Right renal pelvis (tissue), 4 donors: ENCODE measurements at places on chromosomes 4 and X.

DNA sequence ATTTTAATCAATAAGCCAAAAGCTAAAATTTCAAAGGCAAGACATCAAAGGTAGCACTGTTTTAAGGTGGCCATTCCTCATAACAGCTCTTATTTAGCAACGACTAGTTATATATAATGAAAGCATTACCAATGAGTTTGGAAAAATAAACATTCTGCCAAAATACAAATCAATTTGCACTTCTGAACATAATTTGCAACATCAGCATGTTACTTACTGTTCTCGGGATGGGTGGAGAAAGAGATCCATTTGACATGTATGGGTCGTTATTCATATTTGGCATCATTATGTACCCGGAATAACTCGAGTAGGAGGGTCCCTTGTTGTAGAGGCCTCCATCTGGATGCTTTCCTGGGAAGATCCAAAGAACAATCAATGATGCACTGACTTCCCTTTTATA is 5.4 kb downstream of the LEF1 start:
- DNase-seq = no peak

- no peak for DNase-seq
Measured at GRCh38 chr4:143374771-143375170, 38.1 kb downstream of the GAB1 start.

GRCh38 chrX:13081395-13082205 is 37.2 kb upstream of the FAM9C start:
- no peak for DNase-seq

DNA sequence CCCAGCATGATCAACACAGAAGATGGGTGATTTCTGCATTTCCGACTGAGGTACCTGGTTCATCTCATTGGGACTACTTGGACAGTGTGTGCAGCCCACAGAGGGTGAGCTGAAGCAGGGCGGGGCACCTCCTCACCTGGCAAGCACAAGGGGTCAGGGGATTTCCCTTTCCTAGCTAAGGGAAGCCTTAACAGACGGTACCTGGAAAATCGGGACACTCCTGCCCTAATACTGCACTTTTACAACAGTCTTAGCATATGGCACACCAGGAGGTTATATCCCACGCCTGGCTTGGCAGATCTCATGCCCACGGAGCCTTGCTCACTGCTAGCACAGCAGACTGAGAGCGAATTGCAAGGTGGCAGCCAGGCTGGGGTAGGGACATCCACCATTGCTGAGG is 92.9 kb upstream of the GRID2 start:
- no peak for DNase-seq
